ENCODE measurements at places on chromosomes 7 and 10. TPM values are rescaled to one million over a fixed set of nuclear protein-coding genes. Genes with fewer than 3 reads are reported as not detected.

DNA sequence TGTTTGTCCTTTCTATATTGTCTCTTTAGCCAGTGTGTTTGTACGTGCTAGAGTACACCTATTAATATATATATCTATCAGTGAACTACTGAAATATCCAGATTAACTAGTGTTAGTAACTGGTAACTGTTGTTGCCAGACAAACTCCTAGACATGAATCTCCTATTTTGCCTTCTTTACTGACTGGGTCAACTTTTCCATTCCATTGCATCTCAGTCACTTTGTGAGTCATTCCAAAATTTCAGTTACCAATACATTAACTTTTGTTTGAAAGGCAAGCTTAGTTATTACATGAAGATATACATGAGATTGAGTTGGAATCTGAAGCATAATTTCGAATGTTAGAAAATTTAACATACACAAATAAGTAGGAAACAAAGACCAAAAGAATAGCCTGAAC lies 51.4 kb downstream of the BTAF1 start:
- no peaks in the 10 kb centered on the region for H3K4me1 ChIP-seq
- no peak overlapping the region for H3K4me3 ChIP-seq
- H3K27ac ChIP-seq = no peak overlapping the region
- DNase-seq = no peak
- peaks cover 4% of the 10 kb centered on the region for H3K36me3 ChIP-seq
- no peaks in the 10 kb centered on the region for H3K27me3 ChIP-seq

DNA sequence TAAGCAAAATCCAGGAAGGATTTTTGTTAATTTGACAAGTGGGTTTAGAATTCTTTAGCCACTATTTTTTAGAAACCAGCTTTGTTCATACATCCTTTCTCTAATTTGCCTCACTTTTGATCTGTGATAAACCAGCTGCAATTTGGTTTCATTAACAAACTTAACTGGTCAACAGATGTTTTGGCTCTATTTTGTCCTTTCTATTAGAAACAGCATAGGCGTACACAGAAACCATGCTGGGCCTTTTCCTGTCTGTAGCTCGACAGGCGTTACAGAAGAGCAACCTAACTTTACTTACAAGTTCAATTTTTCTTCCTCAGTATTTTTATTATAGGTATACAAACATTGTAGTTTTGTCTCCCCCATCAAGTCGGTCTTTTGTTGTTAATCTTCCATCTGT lies 28.2 kb downstream of the KAT6B start:
- H3K27ac ChIP-seq = no peak overlapping the region
- no peak overlapping the region for H3K4me3 ChIP-seq
- H3K36me3 ChIP-seq = no peaks in the 10 kb centered on the region
- peaks cover 8% of the 10 kb centered on the region for H3K4me1 ChIP-seq
- DNase-seq = no peak

DNA sequence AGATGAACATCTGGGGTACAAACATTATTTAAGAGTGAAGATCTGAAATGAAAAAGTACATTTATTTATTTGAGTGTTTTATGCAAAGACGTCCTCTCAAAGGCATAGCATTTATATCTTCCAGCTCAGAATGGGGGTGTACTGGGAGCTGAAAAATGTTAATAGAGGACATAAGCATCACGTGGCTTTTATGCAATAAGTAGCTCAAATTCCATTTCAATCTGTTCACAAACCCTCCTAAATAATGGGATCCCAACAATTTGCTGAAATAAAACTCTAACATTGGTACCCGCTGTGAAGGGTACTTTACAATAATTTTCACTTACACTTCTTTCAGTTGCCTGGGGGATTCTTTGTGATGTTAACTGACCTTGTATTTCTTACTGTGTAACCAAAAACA lies 172.0 kb downstream of the TAX1BP1 start:
- H3K4me3 ChIP-seq = no peak overlapping the region
- H3K36me3 ChIP-seq = no peaks in the 10 kb centered on the region

DNA sequence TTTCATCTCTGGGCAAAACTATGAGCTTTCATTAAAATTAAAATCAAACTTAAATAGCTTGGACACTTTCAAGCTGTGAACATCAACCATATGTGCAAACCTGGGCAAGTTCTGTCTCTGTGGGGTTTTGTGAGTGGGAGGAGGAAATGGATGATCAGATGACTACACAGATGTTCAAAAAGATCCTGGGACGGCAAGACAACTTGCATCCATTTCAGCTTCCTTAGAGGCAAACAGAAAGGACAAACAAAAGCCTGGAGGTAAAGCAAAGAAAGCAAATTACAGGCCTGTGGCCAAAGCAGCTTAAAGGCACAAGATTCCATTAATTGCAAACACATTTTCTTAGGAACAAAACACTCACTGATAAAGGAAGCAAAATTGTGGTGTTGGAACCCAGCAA lies 222.2 kb downstream of the NEBL start:
- H3K27me3 ChIP-seq = no peaks in the 10 kb centered on the region
- H3K36me3 ChIP-seq = no peaks in the 10 kb centered on the region
- H3K4me1 ChIP-seq = no peaks in the 10 kb centered on the region
- no peak overlapping the region for H3K27ac ChIP-seq
- DNase-seq = no peak

DNA sequence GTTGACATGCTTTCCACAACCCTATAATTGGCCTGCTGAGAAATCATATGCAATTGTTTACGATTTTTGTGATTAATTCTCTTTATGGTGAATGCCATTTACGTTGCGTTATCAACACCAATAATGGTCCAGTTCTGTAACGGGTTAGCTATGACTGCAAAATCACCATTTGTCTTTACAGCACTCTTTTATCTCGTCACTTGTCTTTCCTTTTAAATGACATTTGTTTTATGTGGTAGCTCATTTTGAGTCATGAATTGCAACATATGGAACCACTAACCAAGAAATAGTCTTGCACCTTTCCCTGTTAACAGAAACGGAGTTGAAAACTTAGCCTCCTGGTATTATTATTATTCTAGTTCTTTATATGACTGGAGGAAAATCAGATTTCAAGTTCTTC lies 3.1 kb upstream of the KIAA1217 start:
- H3K27ac ChIP-seq = no peak overlapping the region
- H3K36me3 ChIP-seq = peaks cover 26% of the 10 kb centered on the region
- H3K4me1 ChIP-seq = peaks cover 29% of the 10 kb centered on the region
- H3K27me3 ChIP-seq = no peaks in the 10 kb centered on the region
- no peak for DNase-seq

GRCh38 chr10:122164023-122164601 lies 107.0 kb upstream of the BTBD16 start:
- H3K4me3 ChIP-seq = no peak overlapping the region
- H3K27ac ChIP-seq = no peak overlapping the region
- no peaks in the 10 kb centered on the region for H3K36me3 ChIP-seq
- no peak for DNase-seq

GRCh38 chr10:114607358-114607998 lies 50.6 kb downstream of the ABLIM1 start:
- H3K4me1 ChIP-seq = peaks cover 54% of the 10 kb centered on the region
- H3K36me3 ChIP-seq = no peaks in the 10 kb centered on the region
- H3K4me3 ChIP-seq = no peak overlapping the region
- H3K27me3 ChIP-seq = no peaks in the 10 kb centered on the region
- H3K27ac ChIP-seq = no peak overlapping the region
- no peak for DNase-seq

DNA sequence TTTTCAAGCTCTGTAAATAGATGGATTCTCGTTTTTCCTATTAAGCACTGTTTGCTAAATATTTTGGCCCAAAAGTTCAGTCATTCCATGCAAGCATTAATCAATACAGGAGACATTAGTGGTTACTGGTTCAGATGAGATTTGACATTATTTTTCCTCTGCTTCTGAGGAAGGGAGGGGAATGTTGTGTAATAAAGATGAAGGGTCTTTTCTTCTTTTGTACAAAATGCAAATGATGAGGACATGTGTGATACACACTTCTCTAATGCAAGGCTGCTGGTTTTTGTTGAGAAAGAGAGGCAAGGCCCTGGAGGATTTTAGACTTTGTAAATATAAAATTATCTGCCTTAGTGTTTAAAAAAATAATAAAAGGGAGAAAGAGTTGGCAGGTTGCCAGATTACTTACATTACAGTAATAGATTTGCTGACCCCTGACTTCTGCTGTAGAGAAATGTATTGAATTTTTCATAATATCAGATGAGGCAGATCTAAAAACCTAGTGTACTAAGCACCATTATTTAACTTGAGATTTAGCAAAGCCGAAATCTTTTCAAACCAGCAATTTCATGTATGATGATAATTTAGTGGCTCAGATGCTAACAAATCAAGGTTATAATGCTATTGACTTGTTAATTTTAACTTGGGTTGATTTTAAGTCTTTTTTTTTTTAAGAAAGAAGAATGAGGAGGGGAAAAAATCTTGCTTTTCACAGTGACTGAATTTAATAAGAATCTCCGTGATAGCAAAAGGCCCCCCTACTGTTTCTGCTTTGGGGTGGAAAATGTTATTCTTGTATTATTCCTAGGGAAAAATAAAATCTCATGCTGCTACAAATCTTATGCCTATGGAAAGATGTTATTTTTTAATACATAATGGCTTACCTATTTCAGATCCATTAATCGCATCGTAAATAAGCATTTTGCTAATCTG lies 180.1 kb downstream of the ARID5B start:
- H3K27ac ChIP-seq = peak overlapping the region; percentile 89
- H3K4me1 ChIP-seq = peaks cover 60% of the 10 kb centered on the region
- DNase-seq = no peak
- no peaks in the 10 kb centered on the region for H3K27me3 ChIP-seq

Gene PDGFA
- 6.4 TPM for total RNA-seq

- peak; percentile 27 for DNase-seq
- H3K4me1 ChIP-seq = peaks cover 18% of the 10 kb centered on the region
- peaks cover 100% of the 10 kb centered on the region for H3K36me3 ChIP-seq
- H3K27ac ChIP-seq = peak overlapping the region; percentile 94
- H3K27me3 ChIP-seq = no peaks in the 10 kb centered on the region
- peak overlapping the region; percentile 99 for H3K4me3 ChIP-seq
Measured at GRCh38 chr7:5422396-5423305, 983 bp downstream of the TNRC18 start.

Gene SH2B2
- 3.7 TPM for total RNA-seq

Gene CYP2C9
- total RNA-seq = 4.9 TPM

Gene IKZF1
- total RNA-seq = 0.28 TPM

DNA sequence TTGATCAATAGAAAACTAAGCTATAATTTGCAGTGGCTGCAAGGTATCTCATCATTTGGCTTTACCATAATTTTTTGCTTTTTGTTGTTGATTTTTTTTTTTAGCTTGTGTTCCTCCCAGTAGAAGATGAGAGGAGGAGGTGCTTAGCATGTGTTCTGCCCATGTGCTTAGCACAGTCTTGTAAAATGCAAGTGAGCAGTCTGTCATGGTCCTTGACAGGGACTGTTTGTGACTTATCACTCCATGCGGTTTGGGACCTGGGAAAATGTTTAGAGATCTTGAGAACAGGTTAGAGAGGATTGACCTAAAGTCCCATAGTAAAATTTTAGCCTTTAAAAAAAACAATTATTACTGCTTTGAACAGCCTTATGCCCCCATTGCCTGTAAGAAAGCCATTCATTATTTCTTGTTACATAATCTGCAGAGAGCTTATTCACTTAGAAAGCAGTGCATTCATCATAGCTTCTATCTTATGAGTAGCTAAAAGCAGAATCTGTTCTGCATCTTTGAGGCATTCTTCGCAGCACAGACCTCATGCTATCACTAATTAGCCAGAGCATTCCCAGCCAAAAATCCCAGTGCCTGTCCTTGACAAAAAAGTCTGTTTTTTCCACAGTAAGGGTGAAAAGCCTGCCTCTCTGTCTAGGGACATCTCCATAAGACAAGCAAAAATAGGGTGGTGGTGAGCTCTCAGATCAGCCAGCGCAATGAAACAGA lies 748.7 kb upstream of the GALNT17 start:
- no peak overlapping the region for H3K4me3 ChIP-seq
- no peaks in the 10 kb centered on the region for H3K36me3 ChIP-seq
- DNase-seq = no peak

DNA sequence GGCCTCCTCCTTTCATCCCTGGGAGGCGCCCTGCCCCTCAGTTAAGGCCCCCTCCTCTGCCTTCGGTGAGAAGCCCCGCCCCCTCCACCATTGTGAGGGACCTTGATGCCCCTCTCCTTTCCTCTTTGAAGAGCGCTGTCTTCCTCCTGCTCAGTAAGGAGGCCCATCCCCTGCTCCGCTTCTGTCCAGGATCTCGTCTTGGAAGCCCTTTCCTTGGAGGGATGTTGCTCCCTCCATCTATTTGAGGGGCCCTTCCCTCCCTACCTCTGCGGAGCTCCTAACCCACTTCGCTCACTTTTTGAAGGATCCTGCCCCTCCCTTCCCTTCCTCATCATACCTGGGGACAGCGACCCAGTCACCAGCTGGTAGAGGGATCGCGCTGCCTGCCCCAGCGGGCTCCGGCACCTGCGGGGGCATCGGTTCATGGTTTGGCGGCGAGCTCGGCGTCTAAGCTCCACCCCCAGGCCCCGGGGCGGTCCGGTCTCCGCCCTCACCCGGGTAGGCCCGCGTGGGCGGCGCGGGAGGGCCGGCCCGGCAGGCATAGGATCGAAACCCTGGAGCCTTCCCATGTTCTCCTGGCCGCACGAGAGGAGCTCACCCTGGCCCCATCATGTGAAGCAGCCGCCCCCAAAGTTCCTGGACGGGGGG lies 4.1 kb downstream of the KCNIP2 start:
- no peaks in the 10 kb centered on the region for H3K27me3 ChIP-seq
- peaks cover 16% of the 10 kb centered on the region for H3K4me1 ChIP-seq

GRCh38 chr7:112001091-112001826 lies 204.9 kb downstream of the DOCK4 start:
- H3K27ac ChIP-seq = no peak overlapping the region
- no peak overlapping the region for H3K4me3 ChIP-seq
- H3K4me1 ChIP-seq = no peaks in the 10 kb centered on the region
- no peak for DNase-seq
- no peaks in the 10 kb centered on the region for H3K36me3 ChIP-seq

DNA sequence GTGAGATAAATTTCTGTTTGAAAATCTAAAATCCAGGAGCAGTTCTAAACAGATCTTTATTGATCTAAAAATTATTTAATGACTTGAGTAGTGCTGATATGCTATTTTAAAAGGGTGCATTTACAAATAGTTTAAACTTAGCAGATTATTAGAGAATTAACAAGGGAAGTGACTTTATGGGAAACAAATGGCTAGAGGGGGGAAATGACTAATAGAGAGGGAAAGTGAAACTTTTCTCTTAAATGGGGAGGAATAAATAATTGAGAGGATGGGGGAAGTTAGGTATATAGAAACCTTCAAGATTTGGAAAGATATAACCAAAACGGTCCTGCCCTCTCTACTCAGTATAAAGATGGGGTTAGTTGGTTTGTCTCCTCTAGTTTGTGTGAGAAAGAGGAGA lies 90.1 kb upstream of the ARMC3 start:
- no peak for DNase-seq
- no peaks in the 10 kb centered on the region for H3K27me3 ChIP-seq
- no peaks in the 10 kb centered on the region for H3K36me3 ChIP-seq
- no peak overlapping the region for H3K4me3 ChIP-seq

Gene ASB4
- total RNA-seq = 0.47 TPM

Data from Calu3 (cell line).